Muscle of leg (tissue), 16 donors: ENCODE measurements at places on chromosomes 2 and 18. TPM values are rescaled to one million over a fixed set of nuclear protein-coding genes. Genes with fewer than 3 reads are reported as not detected.
A peak's percentile ranks its signal among the peaks of the same experiment; 100 is the strongest.

Gene CNDP1
- 0.13 TPM for total RNA-seq

- no peak for DNase-seq
These were observed 10.9 kb upstream of the PSD4 start for GRCh38 chr2:113162869-113163268.

Gene MEP1B
- total RNA-seq: 0.18 TPM

GRCh38 chr2:30567317-30567716, 120.3 kb downstream of the LCLAT1 start:
- DNase-seq: no peak

GRCh38 chr2:207528980-207529329, 807 bp upstream of the CREB1 start:
- DNase-seq: peak; percentile 53

GRCh38 chr18:68121308-68121707, 593.6 kb downstream of the TMX3 start:
- DNase-seq: no peak

Gene DAPL1
- not detected for total RNA-seq

DNA sequence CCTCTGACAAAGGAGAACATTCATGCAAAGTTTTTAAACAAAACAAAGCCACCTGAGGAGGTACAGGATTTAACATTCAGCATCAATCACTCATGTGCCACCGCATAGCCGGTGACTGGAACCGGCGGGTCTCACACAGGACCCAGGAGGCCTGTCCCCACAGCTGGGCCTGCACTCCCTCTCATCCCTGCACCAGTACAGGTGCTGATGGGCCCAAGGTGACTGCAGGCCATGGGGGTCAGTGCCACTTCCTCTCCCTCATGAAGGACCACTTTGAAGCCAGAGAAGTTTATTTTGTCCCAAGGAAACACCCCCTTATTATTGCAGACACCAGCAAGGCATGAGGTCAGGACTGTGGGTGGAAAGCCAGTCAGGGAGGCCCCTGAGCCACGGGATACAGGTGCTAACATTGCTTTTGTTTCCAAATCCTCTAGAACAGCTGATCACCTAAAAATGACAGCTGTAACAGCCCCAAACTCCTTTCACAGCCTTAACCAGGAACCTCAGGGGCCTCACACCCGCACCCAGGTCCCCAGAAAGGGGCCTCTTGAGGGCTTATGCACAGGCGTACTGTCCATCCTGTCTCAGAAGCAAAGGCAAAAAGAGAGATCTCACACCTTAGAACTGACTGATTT, 14.0 kb downstream of the PARD6G start:
- no peak for DNase-seq

GRCh38 chr2:196415384-196415783, 224.1 kb upstream of the CCDC150 start:
- no peak for DNase-seq

Gene GPR35
- total RNA-seq: 1.1 TPM

DNA sequence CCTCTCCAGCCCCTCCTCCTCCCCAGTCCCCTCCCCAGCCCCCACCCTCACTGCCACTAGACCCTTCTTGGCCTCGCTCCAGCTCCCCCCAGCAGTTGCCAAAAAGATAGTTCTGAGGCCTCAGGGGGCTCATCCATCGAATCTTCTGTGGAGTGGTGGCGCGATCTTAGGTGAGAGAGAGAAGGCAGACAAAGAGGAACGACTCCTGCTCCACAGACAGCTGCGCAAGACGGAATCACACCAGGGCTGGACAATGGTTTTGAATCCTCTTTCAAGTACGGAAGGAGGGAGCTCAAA, 68.1 kb downstream of the LAMA3 start:
- peak; percentile 33 for DNase-seq

- DNase-seq: no peak
These were observed 117.9 kb downstream of the SETBP1 start for GRCh38 chr18:44798433-44799048.
